Activated CD4-positive, CD25-positive, alpha-beta regulatory T cell (primary cell): ENCODE measurements at places on chromosomes 12 and 14.

DNA sequence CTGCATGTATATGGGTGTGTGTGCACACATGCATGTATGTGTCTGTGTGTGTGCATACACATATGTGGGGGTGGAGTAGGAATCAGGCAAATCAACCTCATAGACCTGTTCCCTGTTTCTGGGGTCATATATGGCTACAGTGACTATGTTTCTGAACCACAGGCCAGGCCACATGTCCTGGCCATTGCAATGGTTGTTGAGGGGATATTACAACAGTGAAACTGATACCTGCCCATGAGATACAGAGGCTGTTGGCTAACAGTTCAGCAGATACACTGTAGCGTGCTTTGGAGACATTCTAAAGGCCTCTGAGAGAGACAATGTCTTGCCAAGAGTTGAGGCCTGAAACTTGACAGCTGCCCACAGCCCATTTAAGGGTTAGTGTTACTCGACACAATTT, 47.3 kb upstream of the FOS start:
- no peak for DNase-seq

DNA sequence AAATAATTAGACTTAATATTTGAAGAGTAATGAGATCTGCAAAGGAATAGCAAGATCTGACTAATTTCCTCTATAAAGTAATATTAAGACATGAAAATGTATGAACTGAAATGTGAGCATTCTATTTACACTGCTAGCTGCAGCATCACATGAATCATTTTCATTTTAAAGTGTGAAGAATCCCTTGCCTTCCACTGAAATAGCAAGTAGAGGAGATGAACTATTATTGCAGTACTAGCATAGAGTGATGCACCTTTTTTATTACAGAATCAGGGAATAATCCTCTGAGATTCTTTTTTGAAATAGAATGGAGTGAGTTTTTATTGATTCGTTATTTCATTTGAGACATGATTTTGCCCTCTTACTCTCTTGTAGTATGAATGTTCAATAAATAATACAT, 281.9 kb upstream of the NAV3 start:
- DNase-seq: no peak

- no peak for DNase-seq
Observed at GRCh38 chr14:23139874-23140273, 20.8 kb upstream of the CEBPE start.

DNA sequence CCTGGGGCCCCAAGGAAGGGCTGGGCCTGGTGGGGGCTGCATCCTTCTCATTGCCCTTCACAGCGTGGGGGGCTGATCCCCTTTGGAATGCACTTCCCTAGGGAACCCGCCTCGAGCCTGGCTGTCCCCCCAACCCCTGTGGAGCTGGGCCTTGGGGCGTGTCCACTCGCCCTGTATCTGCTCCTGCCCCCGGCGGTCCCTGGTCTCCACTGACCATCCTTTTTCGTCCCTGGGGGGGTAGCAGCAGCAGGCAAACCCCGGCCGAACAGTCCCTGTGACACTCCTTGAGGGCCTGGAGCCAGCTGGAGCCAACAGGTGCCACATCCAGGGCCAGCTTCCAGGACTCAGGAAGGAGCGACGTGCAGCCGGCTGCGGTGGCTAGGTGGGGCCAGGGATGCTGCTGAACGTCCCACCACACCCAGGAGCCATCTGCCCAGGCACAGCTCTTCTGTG, 9.4 kb upstream of the GPR132 start:
- DNase-seq: no peak

- DNase-seq: no peak
Observed at GRCh38 chr12:68998041-68998440, 65.1 kb upstream of the CPM start.

GRCh38 chr12:120413901-120414695, 23.8 kb upstream of the COX6A1 start:
- no peak for DNase-seq

DNA sequence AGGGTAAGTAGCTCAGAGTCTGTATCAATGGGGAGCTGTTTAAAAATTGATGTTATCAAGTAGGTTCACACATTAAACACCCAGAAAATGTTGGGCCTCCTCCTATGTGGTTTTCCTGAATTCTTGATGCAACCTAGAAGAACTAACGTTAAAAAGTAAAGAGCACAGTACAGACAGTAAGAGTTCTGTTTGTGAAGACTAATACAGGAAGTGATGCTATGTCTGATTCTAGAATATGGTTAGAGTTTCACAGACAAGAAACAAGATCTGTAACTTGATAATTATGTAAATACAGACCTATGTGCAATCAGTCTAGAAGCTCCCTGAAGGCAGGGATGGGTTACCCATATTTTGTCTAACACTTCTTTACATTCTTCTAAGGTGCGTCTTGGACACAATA, 214.9 kb upstream of the BTG1 start:
- DNase-seq: no peak

DNA sequence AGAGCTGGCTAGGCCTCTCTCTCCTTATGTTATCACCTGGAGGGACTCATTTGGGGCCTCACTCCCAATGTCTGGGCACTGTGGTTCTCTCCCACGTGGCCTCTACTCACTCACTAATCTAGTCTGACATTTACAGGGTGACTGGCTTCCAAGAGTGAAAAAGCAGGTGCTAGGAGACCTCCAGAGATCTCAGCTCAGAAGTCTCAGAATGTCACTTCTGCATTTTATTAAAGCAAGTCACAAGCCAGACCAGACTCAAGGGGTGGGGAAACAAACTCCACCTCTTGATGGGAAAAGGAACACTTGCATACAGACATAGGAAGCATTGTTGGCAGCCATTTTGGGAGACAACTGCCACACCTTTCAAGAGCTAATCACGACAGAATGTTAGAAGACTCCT, 175.9 kb downstream of the MON2 start:
- no peak for DNase-seq

DNA sequence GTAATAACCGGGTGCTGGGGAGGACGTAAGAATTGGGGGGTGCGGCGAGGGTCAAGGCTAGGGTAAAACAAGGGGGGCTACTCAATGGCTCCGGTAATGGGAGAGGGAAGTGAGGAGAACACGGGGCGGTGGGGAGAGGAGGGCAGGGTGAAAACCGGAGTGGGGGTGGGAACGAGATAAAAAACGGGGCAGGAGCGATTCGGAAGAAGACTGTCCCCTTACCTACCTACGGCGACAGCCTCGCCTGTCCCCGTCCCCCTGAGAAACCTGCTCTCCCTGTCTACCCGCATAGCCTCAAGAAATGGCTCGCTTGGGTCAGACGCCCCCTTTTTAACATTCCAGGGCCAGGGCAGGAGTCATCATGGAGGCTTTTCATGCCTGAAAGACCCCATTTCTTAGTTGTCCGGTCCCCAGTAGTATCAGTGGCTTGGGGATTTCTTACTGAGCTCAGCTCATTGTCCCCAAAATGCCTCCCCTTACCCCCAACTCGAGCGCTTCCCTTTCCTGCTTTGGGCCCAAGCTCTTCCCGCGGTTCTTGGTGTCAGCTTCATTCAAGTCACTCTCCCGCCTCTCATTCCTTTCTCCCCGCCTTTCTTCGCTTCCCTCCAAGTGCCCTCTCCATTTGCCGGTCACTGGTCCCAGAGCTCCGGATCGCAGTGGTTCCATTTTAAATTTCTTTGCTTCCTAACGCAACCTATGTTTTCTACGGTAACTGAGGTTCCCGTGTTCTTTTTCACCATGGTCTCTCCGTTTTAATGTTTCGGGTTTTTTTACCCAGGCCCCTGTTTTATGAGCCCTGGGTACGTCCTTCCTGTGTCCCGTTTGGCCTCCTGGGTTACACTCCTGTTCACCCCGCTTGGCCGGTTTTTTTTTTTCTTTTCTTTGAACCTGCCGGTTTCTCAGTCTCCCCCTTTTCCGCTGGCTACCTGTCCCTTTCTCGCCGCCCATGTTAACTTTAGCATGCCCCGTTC, 1.2 kb upstream of the WSB2 start:
- no peak for DNase-seq

- no peak for DNase-seq
Observed at GRCh38 chr12:50275556-50275955, 7.8 kb downstream of the LIMA1 start.

DNA sequence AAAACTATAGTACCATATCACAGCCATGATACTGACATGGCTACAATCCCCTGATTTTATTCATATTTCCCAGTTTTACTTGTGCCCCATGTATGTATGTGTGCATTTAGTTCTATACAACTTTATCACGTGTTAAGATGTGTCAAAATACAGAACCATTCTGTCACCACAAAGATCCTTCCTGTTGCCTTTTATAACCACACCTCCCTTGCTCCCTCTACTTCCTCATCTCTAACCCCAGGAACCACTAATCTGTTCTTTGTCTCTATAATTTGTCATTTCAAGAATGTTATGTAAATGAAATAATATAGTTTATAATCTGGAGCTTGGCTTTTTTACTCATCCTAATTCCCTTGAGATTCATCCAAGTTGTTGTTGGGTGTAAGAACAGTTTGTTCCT, 358.4 kb downstream of the DPF3 start:
- DNase-seq: no peak

DNA sequence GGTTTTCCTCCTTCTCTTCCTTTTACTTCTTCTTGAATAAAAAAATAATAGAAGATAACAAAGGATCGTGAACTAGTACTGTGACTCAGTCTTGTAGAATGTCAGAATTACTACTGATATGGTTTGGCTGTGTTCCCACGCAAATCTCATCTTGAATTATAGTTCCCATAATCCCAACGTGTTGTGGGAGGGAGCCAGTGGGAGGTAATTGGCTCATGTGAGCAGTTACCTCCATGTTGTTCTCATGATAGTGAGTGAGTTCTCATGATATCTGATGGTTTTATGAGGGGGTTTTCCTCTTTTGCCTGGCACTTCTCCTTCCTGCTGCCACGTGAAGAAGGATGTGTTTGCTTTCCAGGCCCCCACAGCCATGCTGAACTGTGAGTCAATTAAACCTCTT, 549.6 kb downstream of the DIO2 start:
- DNase-seq: no peak

GRCh38 chr12:6222078-6222654, 22.0 kb downstream of the CD9 start:
- no peak for DNase-seq

- DNase-seq: peak; percentile 55
Observed at GRCh38 chr12:56193025-56193578, 3.8 kb upstream of the SMARCC2 start.

DNA sequence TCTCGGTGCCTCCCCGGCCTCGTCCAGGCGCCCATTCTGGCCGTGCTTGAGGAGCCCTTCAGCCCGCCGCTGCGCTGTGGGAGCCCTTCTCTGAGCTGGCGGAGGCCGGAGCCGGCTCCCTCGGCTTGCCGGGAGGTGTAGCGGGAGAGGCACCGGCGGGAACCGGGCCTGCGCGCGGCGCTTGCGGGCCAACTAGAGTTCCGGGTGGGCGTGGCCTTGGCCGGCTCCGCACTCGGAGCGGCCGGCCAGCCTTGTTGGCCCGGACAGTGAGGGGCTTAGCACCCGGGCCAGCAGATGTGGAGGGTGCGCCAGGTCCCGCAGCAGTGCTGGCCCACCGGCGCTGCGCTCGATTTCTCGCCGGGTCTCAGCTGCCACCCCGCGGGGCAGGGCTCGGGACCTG, 168.7 kb upstream of the RPL10L start:
- DNase-seq: no peak

GRCh38 chr12:100402763-100403162, 45.9 kb downstream of the SLC17A8 start:
- no peak for DNase-seq

GRCh38 chr14:54890788-54891187, 11.8 kb downstream of the GCH1 start:
- DNase-seq: no peak

DNA sequence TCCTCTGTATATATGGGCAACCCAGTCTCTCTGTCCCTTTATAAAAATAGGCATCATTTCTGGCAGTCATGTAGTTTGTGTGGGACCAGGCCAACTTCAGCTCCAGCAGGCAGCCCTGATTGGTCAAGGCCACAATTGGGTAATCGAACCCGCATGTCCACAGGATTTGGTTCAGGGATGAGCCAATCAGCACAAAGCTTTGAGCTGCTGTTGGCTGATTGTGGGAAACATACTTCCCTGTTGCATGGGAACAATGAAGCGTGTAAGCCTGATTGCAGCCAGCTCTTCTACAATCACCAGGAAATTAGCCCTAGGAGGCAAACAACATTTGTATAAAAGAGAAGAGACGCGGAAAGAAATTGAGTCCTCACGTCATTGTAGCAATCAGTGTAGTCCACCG, 328.6 kb downstream of the PCNX1 start:
- no peak for DNase-seq

- DNase-seq: no peak
Observed at GRCh38 chr12:1760566-1761382, 59.6 kb upstream of the LRTM2 start.

DNA sequence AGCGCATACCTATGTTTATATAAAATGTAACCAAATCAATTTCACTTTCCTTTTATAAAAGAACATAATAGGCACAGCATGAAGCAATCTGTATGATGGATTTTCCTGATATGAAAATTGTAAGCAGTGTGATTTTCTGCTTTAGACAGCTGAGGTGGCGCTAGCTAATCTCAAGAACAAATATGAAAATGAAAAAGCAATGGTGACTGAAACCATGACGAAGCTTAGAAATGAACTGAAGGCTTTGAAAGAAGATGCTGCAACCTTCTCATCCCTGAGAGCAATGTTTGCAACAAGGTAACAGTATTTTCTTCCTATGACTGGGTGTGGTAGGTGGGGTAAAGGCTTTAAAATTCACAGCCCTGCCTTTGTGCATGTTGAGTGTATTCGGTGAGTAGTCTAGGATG, 65.0 kb upstream of the FGD4 start:
- DNase-seq: no peak

DNA sequence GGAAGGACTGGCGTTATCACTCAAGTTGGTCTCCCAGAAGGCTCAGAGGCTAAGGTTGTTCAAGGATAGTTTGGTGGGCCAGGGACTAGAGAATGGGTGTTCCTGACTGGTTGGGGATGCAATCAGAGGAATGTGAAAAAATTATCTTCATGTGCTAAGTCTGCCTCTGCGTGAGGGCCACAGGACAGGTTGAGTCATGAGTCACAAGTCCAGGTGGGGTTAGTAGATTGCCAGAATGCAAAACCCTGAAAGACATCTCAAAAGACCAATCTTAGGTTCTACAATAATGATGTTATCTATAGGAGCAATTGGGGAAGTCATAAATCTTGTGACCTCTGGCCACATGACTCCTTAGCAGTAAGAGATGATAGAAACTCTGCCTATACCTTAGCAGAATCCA, 220.1 kb upstream of the EEA1 start:
- no peak for DNase-seq

- DNase-seq: no peak
Observed at GRCh38 chr12:28512406-28512805, 322.1 kb downstream of the CCDC91 start.

DNA sequence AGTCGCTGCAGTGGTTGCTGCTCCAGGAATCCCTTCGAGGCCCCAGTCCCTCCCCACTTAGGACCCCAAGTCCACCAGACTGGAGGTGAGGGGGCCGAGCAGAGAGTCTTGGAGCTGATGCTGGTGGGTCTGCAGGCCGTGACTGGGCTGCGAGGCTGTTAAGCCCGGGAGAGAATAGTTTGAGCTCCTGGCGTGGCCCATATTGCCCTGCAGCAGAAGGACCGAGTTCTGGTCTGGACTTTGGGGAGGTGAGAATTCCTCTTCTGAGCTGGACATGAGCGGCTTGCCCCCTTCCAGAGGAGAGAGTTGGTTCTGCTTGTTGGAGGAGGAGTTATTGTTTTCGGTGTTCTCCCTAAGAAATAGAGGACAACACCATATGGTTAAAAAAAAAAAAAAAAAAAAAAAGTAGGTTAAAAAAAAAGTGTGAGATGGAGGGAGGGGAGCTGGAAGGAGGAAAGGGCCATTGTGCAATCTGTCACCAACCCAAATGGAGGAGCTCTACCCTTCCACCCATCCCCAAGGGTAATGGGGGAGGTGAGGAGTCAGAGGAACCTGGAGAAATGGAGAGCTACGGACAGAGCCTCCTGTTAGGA, 3.0 kb downstream of the SIX1 start:
- DNase-seq: no peak
